Gastroesophageal sphincter (tissue), 4 donors: ENCODE measurements at places on chromosomes 6 and 20. TPM values are rescaled to one million over a fixed set of nuclear protein-coding genes. Genes with fewer than 3 reads are reported as not detected.

DNA sequence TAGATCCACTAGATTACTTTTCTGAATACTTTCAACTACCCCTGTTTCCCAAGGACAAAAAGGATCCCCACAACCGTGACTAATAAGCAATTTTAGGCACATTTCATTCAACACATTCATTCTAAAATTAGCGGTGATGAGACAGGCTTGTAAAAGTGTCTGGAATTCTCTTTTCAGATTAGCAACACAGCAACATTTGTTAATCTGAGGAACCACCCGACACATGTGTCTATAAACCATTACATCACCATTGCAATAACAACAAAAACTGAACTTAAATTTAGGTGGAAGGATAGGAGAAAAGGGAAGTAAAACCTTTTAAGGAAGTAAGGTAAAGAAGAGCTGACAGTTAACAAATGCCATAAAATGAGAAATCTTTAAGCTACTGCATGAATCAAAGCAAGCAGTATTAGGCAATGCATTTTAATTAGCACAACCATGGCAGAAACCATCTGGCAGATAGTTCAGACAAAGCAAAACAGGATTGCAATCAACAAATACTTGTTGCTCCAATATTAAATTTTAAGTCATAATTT, 49.1 kb downstream of the MAP3K7 start:
- peak; percentile 28 for ATAC-seq

- no peak for ATAC-seq
Observed at GRCh38 chr6:105917038-105917695, 169.0 kb upstream of the PRDM1 start.

DNA sequence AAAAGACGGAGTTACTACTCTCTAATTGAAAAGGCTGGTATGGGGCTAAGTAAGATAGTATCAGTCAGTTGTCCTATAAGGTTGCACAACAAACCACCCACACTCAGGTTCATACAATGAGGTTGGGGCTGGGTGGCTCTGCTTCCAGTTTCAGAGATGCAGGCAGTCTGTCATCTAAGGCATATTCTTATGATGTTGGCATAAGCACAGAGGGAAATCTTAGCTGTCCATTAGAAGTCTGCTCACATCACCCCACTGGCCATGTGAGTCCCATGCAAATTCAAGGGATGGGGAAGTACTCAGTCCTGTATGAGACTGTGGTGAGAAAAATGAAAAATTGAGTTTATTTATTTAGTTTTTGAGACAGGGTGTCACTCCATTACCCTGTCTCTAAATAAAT, 118.6 kb downstream of the LAMP5 start:
- ATAC-seq: no peak

DNA sequence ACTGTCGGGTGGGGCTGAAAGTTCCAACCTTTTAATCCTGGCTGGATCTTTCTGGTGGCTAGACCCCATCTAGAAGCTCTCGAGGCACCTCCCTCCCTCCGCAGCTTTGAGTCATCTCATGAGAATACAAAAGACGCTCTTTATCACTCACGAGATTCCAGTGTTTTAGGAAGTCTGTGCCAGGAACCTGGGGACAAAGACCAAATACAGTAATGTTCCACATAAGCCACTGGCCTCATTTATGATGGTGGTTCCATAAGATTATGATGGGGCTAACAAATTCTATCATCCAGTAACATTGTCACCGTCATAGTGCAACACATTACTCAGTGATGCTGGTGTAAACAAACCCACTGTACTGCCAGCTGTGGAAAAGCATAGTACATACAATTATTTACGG, 48.7 kb downstream of the NCOA7 start:
- no peak for ATAC-seq

GRCh38 chr20:41361757-41362747, 4.6 kb downstream of the EMILIN3 start:
- no peak for ATAC-seq

- ATAC-seq: no peak
Observed at GRCh38 chr6:53436526-53437303, 88.0 kb upstream of the ELOVL5 start.

DNA sequence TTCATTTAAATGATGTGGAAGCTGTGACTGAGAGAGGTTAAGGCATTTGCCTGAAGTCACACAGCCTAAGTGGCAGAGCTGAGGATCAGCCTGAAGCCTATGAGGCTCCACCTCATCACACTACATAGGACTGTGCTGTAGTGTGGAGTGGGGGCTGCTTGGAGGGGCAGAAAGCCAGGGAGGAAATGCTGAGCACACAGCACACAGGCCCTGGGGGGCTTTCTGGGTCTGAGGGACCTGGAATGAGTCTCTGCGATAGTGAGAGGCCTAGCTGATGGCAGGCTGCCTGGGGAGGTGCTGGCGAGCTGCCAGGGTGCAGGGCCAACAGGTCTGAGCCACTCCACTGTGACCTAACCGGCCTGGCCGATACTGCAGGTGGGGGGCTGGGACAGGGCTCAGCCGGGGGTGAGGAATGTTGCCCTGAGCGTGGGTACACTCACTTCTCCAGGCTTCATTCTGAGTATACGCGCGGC, 2.2 kb upstream of the ARHGAP40 start:
- no peak for ATAC-seq

DNA sequence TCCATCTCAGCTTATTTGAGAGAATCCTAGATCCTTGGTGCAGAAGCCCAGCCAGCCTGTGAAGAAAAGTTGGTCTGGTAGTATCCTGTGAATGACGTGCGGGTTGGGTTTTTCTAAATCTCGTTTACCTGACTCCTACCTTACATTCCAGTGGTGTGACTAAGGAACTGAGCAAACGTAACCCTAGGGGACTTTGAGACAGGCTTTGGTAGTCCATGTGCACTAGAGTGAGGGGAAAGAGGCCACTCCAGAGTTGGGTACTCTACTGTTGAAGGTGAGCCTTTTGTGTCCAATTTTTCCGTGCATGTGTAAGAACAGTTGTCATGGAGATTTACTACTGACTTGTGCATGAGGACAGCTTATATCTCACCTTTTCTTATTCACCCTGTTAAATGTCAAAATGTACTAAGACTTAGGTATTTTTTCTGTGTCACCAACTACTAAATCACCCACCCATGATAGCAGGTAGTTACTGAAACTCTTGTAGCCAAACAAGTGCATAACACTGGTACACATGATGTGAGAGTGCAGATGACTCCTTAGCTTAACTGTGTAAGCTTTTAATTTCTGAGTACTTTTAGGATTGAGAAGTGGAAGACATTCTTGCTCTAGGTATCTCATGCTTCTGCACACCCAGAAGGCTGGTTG, 26.3 kb upstream of the PLCG1 start:
- no peak for ATAC-seq

- ATAC-seq: no peak
Observed at GRCh38 chr6:125340991-125341390, 39.2 kb upstream of the HDDC2 start.

DNA sequence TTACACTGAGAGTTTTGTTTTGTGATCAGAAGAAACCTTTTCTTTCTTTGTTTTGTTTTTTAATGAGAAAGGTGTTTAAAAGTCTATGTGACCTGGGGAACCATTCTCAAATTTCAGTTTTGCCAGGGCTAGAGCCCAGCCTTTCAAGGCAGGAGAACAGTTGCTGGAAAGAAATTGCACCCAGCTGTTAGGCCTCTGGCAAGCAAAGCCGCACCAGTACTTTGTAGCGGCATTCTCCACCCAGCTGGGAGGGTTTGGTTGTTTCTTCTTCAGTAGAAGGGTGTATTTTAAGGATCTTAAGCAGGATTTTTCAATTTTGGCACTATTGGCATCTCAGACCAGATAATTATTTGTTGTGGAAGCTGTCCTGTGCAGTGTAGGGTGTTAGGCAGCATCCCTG, 16.6 kb upstream of the MAPK13 start:
- ATAC-seq: no peak

- ATAC-seq: peak; percentile 51
Observed at GRCh38 chr6:155782320-155782731, 326.7 kb upstream of the NOX3 start.

- ATAC-seq: no peak
Observed at GRCh38 chr6:33420491-33421343, 852 bp downstream of the SYNGAP1 start.

DNA sequence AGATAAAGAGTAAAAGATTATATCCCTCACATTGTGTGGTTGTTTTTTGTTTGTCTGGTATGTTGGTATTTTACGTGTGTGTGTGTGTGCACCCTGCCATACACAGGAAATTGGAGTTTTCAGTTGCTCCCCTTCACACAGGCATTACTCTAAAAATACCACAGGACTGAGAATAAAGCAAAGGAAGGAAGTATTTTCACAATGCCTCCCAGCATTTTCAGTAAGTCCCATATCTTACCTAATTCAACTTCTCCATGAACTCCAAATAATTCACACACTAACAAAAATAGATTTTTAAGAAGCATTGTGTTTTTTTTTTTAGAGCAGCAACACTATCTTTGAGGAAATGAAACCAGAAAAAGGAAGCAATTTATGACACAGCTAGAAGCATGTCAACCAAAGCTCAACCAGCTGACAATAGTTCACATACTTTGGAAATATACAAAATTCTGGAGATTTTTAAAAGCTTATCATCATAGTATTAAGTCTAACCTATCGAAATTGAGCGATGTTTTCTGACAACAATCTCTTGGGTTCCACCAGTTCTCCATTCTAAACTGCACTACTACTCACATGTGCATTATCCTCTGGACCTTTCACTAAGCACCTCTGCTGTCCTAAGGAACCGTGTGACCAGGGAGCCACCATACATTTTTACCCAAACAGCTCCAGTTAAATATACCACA, 2.1 kb downstream of the UBE2J1 start:
- ATAC-seq: no peak

- no peak for ATAC-seq
Observed at GRCh38 chr6:3230900-3231246, 3.4 kb upstream of the TUBB2B start.

GRCh38 chr20:52895701-52896100, 76.5 kb upstream of the TSHZ2 start:
- ATAC-seq: no peak

GRCh38 chr6:113211170-113211569, 646.0 kb upstream of the MARCKS start:
- no peak for ATAC-seq

- peak; percentile 88 for ATAC-seq
Observed at GRCh38 chr20:33666293-33667244, at the start of gene ACTL10. Gene ACTL10 (plus strand): TSS chr20:33666943. CDS start chr20:33667498, 555 bp downstream.

GRCh38 chr20:24503352-24503931, 34.0 kb downstream of the SYNDIG1 start:
- ATAC-seq: no peak

DNA sequence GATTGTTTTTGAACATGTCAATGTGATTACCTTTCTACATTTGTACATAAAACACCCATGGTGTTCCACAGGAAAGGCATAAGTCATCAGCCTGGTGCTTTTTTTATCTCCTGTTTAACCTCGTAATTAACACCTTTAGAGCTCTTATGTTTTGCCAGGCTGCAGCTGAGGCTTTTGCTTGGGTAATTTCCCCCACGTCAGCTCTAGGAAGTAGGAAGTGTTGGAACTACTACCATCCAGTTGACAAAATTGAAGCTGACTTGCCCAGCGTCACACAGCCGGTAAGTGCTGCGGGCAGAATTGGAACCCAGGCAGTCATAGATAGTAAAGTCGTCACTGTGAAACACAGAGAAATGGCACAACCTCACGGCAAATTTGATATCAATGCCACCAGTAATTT, 86.6 kb upstream of the BMP2 start:
- no peak for ATAC-seq

DNA sequence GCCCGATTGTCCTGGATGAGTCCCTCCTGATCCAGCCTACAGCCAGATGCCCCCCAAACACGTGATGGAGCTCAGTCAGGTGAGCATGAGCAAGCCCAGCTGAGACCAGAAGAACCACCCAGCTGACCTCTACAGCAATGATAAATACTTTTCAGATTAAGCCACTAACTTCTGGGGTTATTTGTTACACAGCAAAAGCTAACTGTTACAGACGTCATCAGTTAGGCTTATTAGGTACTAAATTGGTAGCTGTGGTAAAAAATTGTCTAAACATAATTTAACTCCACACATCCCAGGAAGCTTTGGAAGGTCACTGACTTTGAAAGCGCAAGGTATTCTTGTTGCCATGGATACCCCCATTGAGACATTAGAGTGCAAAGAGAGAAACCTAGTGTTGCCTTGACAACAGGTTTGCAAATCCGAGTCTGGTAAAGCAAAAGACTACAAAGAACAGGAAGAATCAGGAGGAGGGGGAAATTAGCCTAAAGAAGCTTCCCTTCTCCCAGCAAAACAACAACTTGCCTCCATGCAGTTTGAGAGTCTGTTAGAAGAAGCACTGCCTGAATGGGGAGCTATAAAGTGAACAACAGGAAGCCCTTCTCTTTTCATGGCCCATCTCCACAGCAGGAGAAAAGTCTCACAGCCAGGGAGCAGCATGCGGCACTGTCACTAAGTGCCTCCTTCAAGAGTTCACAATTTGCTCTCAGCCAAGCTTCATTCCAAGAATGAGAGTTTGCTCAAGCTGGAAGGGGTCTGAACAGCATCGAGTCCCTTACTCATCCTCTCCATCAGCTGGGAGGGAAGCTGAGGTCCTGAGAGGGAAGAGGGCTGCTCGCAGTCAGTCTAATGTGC, 41.7 kb upstream of the ZNF831 start:
- ATAC-seq: no peak

DNA sequence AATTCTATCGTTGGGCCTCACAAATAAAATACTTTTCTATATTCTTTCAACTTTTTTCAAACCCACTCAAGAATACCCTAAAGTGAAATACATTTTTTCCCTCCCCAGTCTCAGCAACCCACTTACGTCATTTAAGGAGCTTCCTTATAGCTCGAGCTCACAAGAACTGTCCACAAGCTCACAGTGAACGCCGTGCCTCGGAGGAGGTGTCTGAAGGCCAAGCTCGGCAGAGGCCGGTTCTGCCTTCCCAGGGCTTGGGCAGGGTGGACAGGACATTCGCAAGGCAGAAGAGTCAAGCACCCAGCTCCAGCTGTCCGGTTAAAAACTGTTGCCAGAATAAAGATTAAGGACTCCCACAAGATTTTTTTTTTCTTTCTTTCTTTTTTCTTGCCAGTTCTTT, 802.3 kb downstream of the QKI start:
- no peak for ATAC-seq

The ZNF391 gene
- total RNA-seq: 7.0 TPM

The BPIFB2 gene
- not detected for total RNA-seq

The FAM8A1 gene
- 52.3 TPM for total RNA-seq

The PRRT1 gene
- 3.0 TPM for total RNA-seq

The ZBP1 gene
- total RNA-seq: not detected

The SOBP gene
- total RNA-seq: 18.9 TPM

The RNF39 gene
- total RNA-seq: not detected

The RAET1L gene
- not detected for total RNA-seq

The SCRT2 gene
- not detected for total RNA-seq

The TGM3 gene
- 5.8 TPM for total RNA-seq

The FOXO3 gene
- total RNA-seq: 118 TPM

The APCDD1L gene
- 0.67 TPM for total RNA-seq

The MTFR2 gene
- not detected for total RNA-seq

The TRIM40 gene
- not detected for total RNA-seq

The FAM209A gene
- not detected for total RNA-seq
